ENCODE measurements at places on chromosomes 6 and 20.

- DNase-seq, result no peak
Measured at GRCh38 chr6:131172222-131172621, 37.0 kb downstream of the AKAP7 start.

DNA sequence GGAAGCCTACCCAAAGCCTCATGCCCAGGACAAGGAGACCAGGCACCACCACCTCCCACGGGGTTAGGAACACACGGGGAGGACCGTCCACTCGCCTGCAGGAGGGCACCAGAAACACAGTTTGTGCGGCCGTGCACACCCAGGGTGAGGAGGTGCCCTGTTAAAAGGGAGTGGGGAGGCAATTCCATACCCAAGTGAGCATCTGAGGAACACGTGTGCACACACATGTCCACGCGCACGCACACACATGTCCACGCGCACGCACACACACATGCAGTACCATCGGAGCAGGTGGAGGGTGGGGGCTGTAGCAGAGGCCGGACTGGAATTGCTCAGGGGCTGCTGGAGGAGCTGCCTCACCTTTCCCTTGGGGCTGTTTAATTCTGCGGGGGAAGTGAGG, 259.4 kb downstream of the TAF4 start:
- no peak for DNase-seq

- no peak for DNase-seq
Measured at GRCh38 chr6:44349904-44350649, 7.6 kb downstream of the SPATS1 start.

GRCh38 chr20:59291740-59292383, 8.5 kb upstream of the EDN3 start:
- no peak for DNase-seq

DNA sequence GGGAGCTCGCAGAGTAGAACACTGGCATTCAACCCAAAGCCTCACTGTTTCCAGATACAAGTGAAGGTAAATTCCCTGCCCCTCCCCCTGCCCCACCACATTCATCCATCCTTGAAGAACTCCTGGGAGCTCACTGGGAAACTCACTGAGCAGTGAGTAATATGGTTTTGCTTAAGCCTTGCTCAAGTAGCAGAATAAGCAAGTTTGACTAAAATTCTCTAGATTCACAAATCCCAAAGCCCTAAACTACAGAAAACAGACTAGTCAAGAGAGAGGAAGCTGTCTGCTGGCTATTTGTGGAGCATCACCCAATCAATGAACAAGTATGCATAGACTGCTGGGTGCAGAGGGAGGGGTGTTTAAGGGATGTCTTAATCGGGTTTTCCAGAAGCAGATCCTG, 82.1 kb downstream of the UNC5CL start:
- DNase-seq, result no peak

GRCh38 chr20:38889792-38890496, 36.3 kb upstream of the FAM83D start:
- no peak for DNase-seq

DNA sequence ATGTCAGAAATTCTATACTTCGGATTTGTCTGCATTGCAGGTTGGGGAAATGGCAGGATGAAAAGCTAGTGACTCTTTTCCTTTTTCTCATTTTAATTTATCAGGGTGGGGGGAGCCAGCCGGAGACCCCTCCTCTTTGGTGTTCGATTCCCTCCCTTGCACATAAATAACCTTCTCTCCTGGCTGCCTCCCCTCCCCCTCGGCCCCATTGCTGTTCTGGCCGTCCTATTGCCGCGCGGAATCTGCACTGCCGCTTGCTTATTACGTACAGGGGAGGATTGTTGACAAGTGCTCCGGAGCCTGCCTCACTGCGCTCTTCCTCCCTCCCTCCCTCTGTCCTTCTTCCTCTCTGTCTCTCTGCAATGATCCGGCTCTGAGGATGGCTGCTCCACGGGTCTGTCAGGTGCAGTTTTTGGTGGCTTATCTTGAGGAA, 154.7 kb downstream of the JARID2 start:
- DNase-seq, result no peak

- no peak for DNase-seq
Measured at GRCh38 chr6:139254196-139254595, 37.6 kb downstream of the TXLNB start.

- DNase-seq, result no peak
Measured at GRCh38 chr20:19701429-19701828, 56.6 kb upstream of the RIN2 start.

DNA sequence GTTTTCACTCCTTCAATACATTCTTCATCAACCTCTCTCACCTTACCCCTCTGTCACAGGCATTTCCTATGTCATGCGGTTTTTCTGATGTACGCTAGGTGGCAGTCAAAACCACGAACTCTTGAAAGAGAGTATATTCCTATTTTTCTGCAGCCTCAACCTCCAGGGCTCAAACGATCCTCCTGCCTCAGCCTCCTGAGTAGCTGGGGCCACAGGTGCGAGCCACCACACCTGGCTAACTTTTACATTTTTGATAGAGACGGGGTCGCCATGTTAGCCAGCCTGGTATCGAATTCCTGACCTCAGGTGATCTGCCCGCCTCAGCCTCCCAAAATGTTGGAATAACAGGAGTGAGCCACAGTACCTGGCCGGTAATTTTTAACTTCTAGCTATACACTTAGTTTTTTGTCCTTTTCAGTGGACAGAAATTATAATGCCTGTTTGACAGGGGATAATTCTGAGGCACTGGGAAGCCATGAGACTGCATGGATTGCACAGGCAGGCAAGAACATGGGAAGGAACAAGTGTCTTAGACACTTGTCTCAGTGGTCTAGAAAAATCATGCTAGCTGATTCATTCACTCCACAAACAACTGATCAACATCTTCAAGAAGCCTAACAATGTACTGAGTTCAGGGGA, 22.5 kb upstream of the HFE start:
- peak; percentile 64 for DNase-seq

- DNase-seq, result no peak
Measured at GRCh38 chr6:111740506-111740905, 132.7 kb downstream of the FYN start.

GRCh38 chr6:154353626-154354025, 3.0 kb downstream of the IPCEF1 start:
- no peak for DNase-seq

DNA sequence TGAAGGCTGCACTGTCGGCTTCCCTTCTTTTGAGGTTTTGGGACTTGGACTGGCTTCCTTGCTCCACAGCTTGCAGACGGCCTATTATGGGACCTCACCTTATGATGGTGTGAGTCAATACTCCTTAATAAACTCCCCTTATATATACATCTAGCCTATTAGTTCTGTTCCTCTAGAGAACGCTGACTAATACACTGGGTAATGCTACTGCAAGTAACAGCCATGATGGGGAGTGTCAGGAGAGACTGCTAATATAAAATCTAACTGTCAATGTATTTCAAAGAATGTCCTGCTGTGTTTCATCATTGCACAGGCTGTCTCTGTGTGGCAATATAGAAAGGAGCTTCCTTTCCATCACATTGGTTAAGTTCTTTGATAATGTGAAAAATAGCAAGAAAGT, 57.7 kb upstream of the UST start:
- no peak for DNase-seq

DNA sequence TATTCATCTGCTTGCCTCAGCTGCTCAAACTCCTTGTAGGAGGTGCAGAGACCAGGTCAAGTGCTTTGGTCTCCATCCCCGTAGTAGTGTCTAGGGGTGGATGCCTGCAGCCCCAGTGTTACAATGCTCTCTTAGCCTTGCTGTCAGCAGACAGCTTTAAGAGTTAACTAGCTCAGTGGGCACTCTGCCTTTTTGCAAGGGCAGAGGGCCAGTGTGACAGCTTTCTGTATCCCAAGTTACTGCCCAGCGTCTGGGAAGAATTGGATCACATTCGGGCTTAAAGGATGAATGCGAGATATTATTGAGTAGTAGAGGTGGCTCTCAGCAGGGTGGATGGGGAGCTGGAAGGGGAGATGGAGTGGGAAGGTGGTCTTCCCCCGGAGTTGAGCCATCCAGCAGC, 339.9 kb upstream of the RNF217 start:
- DNase-seq, result no peak

- no peak for DNase-seq
Measured at GRCh38 chr6:19408331-19408730, 428.8 kb upstream of the ID4 start.

- DNase-seq, result no peak
Measured at GRCh38 chr6:22558288-22558882, 11.0 kb upstream of the HDGFL1 start.

DNA sequence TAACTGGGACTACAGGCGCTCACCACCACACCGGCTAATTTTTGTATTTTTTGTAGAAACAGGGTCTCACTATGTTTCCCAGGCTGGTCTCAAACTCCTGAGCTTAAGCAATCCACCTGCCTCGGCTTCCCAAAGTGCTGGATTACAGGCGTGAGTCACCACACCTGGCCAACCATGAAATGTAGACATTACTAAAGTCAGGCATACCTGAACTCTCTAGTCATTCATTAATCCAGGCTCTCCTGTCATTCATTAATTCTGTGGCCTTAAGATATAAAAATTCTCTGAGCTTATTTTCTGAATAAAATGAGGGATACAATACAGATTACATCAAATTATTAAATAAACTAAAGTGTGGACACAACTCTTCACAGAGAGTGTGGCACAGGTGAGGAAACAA, 159.7 kb downstream of the GMDS start:
- DNase-seq, result no peak

DNA sequence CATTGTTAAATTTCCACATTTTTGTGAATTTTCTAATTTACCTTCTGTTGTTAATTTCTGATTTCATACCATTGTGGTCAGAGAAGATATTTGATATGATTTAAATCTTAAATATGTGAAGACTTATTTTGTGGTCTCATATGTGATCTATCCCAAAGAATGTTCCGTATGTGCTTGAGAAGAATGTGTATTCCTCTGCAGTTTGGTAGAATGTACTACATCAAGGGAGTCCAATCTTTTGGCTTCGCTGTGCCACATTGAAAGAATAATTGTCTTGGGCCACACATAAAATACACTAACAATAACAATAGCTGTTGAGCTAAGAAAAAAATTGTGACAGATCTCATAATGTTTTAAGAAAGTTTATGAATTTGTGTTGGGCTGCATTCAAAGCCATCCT, 176.2 kb upstream of the PRND start:
- DNase-seq, result no peak

GRCh38 chr6:140858381-140858971, 1274.2 kb upstream of the GJE1 start:
- DNase-seq, result peak; percentile 9

GRCh38 chr20:42714298-42715141, 475.2 kb downstream of the PTPRT start:
- DNase-seq, result no peak

- no peak for DNase-seq
Measured at GRCh38 chr6:107571354-107571753, 81.4 kb downstream of the SOBP start.

DNA sequence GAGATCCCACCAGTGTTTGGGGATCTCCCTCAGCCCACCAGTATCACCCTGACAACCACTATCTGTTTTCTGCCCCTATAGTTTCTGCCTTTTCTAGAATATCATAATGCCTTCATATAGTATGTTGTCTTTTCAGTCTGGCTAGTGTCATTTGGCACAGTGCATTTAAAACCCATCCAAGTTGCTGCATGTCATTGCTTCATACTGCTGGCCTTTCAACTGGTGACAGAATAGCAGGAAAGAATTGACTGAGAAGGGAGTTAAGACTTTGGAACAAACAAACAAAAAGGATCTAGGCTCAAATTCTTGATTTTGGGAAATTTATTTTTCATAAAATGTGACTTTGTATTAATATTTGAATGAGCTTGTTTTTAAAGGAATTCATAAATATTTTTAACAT, 4.5 kb downstream of the LMBRD1 start:
- no peak for DNase-seq

DNA sequence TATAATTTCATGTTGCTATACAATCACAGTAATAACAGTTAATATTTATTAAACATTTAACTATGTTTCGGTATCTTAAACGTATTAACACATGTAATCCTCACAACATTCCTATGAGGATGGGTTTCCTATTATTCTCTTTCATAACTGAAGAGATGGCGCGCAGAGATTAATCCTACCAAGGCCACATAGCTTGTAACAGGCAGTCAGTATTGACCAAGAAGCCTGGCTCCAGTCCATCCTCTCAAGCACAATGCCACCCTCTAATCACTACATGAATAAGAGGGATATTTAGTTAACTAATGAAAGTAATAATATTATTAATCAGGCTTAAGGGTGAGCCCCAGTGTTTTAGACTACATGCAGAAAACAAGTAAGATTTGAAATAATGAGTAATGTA, 149.7 kb upstream of the SIM1 start:
- DNase-seq, result no peak

DNA sequence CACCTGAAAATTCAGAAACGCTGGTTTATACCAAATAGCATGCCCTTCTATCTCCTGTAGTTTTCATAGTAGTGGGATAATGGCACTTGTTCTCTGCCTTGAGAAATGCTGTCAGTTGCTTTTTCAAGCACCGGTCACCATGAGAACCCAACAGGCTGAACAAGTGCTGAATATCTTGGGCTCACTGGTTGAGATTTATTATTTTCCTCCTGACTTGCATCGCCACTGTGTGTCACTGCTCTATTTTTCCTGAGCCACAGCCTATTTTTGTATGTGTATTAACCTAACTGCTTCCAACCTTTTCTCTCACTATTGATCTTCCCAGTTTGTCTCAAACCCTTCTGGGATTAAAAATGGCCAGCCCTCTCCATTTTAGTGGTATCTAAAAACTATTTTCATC, 71.9 kb downstream of the OPN5 start:
- no peak for DNase-seq

DNA sequence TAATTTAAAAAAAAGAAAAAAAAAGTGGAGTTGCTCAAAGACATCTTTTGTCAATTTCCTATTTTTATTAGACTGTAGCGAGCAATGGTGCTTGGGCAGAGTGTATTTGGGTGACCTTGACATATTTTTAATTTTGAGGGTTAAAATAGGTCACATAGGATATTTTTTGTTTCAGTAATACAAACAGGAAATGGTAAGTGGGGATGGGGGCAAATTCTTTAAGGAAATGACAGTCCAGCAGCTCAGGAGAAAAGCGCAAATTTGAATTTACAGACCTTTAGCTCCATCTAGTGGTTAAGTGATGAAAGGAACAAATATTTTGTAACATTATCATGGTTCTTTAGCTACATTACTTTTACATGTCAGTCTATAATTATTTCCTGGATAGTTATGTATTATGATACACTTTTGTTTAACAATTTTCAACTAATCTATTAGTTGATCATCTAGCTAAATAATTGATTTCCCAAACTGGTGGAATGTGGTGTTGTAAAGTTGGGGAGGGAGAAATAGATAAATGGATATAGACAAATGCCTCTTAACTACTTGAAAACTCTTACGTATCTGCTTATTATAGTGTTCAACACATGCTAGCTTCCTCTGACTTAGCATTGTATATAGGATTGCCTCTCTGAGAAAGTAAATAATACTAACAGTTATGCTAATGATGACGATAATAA, 10.0 kb downstream of the CITED2 start:
- peak; percentile 63 for DNase-seq

DNA sequence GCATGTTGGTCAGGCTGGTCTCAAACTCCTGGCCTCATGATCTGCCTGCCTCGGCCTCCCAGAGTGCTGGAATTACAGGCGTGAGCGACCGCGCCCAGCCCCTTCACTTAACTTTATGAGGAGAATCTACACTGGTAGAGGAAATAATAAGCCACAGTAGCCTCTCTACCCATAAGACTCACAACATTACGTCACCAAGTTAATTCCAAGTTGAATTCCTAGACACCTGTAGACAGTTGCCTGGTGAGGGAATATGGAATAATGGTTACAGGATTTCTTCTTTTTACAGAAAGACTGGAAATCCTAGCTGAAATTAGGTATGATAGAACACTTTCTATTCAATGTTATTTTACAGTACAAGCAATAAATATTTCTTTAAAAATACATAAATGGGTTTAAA, 854.5 kb upstream of the EYS start:
- no peak for DNase-seq

- no peak for DNase-seq
Measured at GRCh38 chr6:74434171-74434570, 738.2 kb downstream of the CD109 start.

All from activated CD4-positive, alpha-beta T cell treated with anti-CD3 and anti-CD28 coated beads, Interleukin-2, amount 50 U/mL, for 16 hours (primary cell).